ENCODE measurements at places on chromosomes 6 and 20.

DNA sequence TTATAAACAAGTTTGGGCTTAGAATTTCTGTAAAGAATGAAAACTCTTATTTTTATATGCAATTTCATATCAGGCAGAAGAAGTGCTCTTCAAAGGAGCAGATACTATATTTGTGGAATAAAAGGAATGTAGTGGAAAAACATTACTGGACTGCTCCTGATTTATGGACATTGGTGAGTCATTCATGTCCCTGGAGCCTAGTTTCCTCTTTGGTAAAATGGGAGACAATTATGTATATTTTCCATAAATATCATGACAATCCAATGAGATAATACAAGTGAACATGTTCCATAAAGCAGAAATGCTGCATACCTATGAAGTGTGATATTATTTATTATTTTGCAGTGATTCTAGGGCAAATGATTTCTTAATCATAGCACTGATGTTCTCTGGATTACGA lies 445.8 kb upstream of the CITED2 start:
- DNase-seq = no peak

GRCh38 chr6:163643866-163644265 lies 229.3 kb downstream of the QKI start:
- no peak for DNase-seq

DNA sequence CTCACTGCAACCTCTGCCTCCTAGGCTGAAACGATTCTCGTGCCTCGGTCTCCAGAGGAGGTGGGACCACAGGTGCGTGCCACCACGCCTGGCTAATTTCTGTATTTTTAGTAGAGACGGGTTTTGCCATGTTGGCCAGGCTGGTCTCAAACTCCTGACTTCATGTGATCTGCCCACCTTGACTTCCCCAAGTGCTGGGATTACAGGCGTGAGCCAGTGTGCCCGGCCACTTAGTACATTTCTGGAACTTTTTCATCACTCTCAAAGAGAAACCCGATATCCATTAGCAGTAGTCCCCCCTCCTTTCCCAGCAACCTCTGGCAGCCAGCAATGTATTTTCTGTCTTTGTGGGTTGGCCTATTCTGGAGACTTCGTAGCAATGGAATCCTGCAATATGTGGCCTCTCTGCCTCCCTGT lies 109.8 kb downstream of the JARID2 start:
- no peak for DNase-seq

- DNase-seq = no peak
Measured at GRCh38 chr6:139530561-139530960, 156.1 kb upstream of the CITED2 start.

DNA sequence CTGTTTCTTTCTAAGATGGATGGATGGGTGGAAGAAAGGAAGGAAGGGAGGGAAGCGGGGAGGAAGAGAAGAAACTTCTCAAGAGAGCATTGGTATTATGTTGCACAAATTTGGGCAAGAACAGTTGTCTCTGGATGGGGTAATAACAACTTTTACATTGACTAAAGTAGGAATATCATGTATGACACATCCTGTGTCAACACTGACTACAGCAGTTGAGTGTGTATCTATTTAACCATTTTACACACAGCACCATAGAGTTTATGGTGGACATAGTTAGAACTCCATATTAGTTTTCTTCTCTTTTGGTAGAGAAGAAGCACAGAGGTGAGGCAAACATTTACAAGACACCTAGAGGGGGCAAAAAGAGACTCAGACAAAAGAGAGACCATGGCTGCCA lies 44.2 kb upstream of the RNF146 start:
- no peak for DNase-seq

- no peak for DNase-seq
Measured at GRCh38 chr6:43668151-43669028, 19.2 kb downstream of the MRPS18A start.

- DNase-seq = no peak
Measured at GRCh38 chr6:113651120-113651519, 206.0 kb upstream of the MARCKS start.

DNA sequence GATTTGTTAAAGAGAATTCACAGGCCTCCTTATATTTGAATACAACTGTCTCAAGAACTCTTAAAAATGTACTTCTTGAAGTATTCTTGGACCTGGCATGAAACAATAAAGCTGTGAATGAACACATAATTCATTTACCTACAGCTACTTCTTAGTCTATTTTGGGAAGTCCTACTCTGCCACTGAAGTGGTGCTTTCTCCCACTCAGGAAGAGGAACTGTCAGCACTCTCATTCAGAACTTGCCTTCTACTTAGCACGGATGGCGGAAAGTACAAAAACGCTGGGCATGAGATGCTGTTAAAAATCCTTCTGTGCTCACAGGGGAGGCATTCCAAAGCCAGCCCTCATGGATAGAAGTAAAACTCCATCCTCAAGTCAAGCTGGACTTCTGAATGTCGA lies 144.8 kb upstream of the LAMP5 start:
- DNase-seq = no peak

GRCh38 chr6:22954749-22955385 lies 385.5 kb downstream of the HDGFL1 start:
- no peak for DNase-seq

- DNase-seq = no peak
Measured at GRCh38 chr6:104908888-104909525, 47.9 kb upstream of the LIN28B start.

- no peak for DNase-seq
Measured at GRCh38 chr6:97068211-97068610, 143.7 kb downstream of the KLHL32 start.

DNA sequence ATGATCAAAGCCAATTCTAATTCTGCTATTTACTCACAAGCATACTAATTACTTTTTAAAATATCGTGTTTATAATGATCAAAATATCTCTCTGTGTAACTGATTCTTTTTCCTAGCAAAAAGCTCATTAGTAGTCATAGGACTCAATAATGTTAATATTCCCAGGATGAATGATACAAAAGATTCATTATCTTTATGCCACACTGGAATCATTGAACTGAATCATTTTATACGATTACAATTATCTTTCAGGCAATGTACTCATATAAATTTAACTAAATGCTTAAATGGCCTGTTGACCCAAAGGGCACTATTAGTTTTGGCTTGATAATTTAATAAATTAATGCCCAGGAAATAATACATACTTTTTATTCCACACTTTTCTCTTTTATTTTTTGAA lies 96.3 kb downstream of the EYS start:
- DNase-seq = no peak

DNA sequence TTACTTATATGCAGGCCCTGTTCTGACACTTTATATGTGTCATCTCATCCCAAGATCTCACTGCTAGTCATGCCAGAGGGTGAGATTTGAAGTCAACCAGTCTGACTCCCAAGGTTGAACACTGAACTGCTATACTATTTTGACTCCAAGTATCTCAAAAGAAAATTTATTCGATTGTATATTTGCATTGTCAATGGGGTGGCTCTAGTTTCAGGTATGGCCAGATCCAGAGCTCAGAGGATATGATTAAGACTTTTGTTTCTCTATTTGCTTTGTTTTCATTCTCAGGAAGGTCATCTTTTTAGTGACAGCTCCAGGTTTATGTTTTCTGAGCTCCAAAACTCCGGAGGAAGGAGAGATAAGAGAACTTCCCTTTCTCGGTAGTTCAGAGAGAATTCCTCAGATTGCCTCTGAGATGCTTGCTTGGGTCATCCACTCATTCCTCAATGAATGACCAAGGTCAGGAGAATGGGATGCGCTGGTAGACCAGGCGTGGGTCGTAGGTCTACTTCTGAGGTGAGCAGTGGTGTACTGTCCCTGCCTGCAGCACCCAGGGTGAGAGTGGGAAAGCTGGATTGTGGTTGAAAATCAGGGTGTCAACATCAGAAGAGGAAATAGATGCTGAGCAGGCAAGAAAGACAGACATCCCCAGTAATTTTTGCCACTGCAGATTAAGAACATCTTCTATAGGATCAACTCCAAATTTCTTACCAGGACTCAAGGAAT lies 99.3 kb downstream of the PFDN4 start:
- no peak for DNase-seq

- no peak for DNase-seq
Measured at GRCh38 chr20:51679254-51679921, 88.8 kb downstream of the ATP9A start.

DNA sequence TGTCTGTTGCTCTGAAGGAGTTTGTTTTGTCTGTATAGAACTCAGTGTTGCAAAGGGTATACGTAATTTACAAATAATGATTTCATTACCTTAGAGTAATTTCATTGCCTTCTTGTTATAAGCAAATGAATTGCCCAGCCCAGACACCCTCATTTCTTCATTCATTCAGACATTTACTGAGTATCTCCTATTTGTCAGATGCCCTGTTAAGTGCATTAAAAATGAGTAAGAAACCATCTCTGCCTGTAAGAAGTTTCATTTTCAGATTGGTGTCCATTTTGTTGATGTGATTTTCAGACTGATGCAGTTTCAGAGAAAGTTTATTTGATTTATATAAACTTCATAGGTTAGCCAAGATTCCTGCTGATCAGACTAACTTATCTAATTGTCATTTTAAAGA lies 429.3 kb downstream of the PHF3 start:
- no peak for DNase-seq

DNA sequence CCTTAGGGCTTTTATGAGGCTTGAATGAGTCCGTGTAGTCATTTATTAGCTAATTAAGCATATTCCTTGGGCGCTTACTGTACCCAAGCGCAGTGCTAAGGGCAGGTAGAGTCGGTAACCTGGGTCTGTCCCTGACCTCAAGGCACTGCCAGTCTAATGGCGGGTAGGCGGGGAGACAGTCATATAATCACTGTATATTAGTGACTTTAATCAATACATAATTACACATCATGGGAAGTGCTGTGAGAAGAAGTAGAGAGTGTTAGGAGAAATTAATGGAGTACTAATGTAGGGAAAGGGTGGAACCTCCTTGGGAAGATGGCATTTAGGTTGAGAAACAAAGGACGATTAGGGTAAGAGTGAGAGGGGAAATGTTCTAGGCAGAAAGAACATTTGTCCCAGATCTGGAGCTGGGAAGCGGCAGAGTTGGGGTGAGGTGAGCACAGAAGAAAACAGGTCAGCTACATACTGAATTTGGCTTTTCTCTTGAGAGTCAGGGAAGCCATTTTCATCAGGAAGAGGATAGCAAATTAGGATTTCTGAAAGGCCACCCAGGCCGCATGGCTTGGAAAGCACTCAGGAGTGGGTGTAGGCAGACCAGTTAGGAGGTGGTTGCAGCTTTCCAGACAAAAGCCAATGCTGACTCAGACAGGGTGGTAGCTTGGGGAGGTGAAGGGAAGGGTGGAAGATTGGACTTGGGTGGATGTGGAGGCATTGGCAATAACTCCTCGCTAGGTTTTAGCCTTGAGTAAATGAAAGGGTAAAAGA lies 954 bp upstream of the BLCAP start:
- DNase-seq = no peak

- no peak for DNase-seq
Measured at GRCh38 chr20:21102603-21103311, 3.4 kb downstream of the LINC00237 start.

- no peak for DNase-seq
Measured at GRCh38 chr6:119142041-119142440, 63.6 kb upstream of the FAM184A start.

- no peak for DNase-seq
Measured at GRCh38 chr6:33201147-33201545, 479 bp downstream of the SLC39A7 start.

DNA sequence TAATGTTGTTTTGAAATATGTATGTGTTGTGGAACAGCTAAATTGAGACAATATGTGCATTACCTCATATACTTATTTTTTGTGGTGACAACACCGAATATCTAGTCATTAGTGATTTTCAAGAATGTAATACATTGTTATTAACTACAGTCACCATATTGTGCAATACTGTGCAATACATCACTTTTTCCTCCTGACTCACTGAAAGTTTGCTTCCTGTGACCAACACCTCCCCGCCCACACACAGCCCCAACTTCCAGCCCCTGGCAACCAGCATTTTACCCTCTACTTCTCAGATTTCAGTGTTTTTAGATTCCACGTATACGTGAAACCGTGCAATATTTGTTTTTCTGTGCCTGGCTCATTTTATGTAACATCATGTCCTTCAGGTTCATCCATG lies 627.9 kb downstream of the PRKN start:
- DNase-seq = no peak

- DNase-seq = no peak
Measured at GRCh38 chr6:32133786-32134185, 3.7 kb upstream of the FKBPL start.

DNA sequence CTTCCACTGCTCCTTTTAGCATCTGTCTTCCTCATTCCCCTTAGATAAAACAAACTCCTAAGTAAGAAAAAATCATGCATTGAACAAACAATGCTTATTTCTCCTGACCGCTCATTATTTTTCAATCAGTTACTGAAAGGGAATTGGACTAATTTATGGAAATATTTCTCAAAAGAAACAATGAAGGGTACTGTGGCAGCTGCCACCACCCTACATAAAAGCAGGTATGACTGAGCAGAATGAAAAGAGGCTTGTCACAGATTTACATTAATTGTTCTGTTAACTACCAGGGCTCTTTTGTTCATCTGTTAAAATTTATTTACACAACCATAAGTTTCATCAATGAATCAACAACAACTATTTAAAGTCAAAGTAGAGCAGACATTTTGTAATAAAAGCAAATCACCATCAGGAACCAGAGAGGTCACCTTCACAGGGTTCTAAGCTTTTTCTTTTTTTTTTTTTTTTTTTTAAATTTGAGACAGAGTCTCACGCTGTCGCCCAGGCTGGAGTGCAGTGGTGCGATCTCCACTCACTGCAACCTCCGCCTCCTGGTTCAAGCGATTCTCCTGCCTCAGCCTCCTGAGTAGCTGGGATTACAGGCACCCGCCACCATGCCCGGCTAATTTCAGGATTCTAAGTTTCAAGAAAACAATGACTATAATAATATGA lies 204.0 kb downstream of the PTPRK start:
- no peak for DNase-seq

DNA sequence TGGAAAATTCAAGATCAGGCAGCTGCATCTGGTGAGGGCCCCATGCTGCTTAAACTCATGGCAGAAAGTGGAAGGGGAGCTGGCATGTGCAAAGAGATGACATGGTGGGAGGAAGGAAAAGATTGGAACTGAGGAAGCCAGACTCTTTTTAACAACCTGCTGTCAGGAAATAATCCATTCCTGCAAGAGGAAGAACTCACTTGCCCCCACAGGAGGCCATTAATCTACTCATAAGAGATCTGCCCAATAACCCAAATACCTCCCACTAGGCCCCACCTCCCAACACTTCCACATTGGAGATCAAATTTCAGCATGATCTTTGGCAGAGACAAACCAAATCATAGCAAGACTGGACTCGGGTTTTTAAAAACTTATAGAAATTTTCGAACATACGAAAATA lies 200.5 kb upstream of the KCNQ5 start:
- no peak for DNase-seq

DNA sequence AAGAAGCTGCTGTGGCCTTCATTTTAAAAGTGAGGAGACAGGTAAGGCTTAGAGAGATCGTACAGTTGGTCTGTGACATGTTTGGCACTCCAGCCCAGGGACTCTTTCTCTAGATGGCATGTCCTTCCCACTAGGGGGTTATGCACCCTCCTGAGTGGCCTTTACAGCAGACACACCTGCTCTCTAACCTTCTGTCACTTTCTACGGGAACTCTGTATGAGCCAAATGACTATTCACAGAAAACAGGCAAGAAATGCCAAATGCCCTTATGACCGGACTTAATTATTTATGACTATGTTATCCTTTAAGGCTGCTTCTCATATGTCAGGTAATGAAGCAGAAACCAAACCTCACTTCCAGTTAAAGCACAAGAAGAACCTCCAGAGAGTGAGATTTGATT lies 91.2 kb downstream of the MAP3K5 start:
- no peak for DNase-seq
